GM13977 (cell line): ENCODE measurements at places on chromosomes 12 and 14.
A peak's percentile ranks its signal among the peaks of the same experiment; 100 is the strongest.

- DNase-seq = no peak
Observed at GRCh38 chr12:66331016-66331415, 28.7 kb downstream of the HELB start.

GRCh38 chr12:131982041-131982440, 32.3 kb downstream of the EP400 start:
- no peak for DNase-seq

- DNase-seq = no peak
Observed at GRCh38 chr12:31970199-31970598, 11.0 kb downstream of the RESF1 start.

DNA sequence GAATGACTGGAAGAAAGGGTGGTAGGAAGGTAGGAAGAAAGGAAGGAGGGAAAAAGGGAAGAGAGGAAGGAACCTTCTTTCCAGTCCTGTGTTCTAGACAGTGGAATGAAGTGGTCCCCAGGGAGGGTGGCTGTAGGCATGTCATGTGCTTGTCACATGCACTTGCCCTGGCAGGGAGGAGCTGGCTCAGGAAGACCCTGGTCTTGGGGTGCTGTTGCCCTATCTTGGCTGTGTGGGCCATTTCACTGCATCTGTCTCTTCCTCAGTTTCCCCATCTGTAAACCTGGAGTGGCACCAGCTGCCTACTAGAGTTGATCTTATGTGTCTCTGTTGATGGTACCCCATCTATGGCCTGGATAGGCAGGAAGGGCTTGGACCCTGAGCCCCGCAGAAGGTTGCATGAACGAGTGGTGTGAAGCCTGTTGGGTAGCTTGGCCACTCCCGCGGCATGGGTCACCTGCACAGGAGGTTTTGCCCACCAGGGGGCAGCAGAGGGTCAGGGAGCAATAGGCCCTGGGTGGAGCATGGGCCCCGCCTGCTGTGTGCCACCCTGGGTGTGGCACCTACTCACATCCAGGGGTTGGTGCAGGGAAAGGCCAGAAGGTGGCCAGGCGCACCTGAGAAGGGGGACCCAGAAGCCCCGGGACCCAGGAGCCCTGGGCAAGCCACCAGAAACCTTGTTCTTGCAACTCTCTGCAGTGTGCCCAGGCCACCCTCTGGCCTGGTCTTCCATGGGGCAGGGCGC, 25.1 kb downstream of the MEG3 start:
- DNase-seq = peak; percentile 70

- DNase-seq = no peak
Observed at GRCh38 chr12:48311313-48311712, 39.4 kb downstream of the ZNF641 start.

GRCh38 chr12:80469681-80470080, 25.6 kb downstream of the PTPRQ start:
- no peak for DNase-seq

DNA sequence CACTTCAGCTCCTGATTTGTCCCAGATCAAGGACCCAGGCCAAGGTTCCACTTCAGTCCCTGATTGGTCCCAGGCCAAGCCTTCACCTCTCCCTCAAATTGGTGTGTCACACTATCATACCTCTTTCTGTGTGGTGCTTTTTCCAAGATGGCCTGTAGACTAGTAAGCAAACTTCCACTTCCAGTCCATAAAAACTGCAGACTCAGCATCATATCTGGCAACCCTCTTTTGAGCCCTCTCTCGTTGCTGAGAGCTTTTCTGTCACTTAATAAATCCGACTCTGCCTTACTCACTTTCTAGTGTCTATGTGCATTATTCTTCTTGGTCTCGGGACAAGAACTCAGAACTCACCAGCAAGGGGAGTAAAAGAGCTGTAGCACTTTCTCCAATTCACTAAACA, 1395.1 kb downstream of the LRFN5 start:
- no peak for DNase-seq

DNA sequence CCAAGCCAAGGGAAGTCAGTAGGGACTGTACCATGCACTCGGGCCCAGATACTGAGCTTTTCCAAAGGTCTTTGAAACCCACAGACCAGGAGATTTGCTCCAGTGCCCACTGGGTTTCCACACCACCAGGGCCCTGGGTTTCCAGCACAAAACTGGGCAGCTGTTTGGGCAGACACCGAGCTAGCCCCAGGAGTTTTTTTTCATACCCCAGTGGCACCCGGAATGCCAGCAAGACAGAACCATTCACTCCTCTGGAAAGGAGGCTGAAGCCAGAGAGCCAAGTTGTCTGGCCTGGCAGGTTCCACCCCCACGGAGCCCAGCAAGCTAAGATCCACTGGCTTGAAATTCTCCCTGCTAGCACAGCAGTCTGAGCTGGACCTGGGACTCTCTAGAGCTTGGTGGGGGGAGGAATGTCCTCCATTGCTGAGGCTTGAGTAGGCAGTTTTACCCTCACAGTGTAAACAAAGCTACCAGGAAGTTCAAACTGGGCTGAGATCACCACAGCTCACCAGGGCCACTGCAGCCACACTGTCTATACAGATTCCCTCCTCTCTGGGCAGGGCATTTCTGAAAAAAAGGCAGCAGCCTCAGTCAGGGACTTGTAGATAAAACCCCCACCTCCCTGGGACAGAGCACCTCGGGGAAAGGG, 793.7 kb downstream of the RPS29 start:
- DNase-seq = no peak

GRCh38 chr12:86634456-86635410, 378.5 kb upstream of the MGAT4C start:
- DNase-seq = no peak

DNA sequence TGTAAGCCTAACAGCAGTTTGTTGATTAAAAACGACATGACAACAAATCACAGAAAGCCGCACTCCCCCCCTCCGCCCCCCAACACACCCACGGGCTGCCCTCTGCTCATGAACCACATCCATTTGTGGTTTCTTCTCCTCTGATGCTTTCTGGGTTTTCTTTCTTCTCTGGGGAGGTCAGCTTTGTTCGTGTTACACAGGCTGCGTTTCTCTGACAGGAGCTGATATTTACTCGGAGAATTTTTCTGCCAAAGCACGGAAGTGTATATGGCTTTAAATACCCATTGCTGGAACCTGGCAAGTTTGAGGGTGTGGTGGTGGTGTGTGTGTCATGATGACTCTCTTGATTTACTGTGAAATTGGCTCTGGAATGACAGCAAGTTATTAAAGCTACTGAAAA, 883.7 kb upstream of the TMEM132C start:
- no peak for DNase-seq

DNA sequence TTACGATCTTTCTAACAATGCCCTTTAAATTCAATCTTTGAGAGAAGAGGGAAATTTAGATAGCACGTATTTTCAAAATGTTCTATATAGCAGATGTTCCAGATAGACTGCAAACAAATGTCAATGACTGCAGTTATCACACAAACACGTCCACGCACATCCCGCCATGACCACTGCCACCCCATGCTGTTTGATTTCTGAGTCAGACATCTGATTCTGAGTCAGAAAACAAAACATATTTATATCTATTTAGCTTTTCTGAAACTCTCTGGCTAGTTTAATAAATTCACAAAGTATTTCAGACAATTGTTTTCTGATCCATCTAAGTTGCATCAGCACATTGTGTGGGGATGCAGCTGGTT, 105.9 kb upstream of the BCAT1 start:
- no peak for DNase-seq

DNA sequence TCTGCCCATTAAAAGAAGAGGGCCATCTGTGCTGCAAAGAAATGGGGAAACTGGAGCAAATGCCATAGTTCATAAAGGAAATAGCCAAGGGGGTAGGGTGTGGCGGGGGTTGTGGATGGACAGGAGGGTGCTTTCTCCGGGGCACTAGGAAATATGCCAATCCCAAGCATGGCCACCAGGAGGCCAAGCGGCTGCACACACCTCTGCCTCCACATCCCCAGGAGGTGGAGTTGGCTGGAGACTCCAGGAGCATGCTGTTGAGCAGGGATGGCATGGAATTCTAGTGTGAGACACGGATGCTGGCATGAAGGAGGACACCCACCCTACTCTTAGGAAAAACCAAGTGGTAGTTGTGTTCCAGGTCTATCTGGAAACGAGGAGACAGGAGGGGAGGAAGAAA, 25.2 kb downstream of the NID2 start:
- DNase-seq = no peak

DNA sequence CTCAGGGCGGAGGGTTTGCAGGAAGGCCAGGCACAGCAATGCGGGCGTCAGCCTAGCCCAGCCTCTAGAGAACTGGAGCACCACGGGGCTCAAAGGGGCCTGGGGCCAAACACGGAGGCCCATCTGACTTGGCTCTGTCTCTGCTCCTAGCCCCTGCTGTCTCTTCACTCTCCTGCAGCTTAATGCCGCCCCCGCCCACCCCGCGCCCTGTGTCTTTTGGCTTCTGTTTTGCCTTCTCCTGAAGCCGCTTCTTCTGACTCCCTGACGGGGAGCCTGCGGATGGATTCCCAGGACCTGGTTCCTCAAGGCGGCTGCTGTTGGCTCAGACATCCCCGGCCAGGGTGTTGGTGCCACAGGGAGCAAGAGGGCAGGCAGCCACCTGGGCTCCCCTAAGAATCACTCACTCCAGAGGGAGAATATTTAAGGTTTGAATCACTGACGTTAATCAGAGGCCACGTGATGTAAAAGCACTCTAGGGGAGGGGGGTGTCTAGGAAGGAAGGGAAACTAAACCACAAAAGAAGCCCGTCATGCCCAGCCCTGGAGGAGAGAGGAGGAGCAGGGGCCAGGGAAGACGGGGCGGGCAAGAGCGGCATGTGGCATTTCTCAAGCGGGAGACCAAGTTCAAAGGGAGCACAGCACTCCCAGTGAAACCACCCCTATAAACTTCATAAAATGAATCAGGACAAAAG, 36.9 kb upstream of the PRMT8 start:
- DNase-seq = no peak

- no peak for DNase-seq
Observed at GRCh38 chr14:67010602-67011001, 178.6 kb upstream of the GARIN2 start.

DNA sequence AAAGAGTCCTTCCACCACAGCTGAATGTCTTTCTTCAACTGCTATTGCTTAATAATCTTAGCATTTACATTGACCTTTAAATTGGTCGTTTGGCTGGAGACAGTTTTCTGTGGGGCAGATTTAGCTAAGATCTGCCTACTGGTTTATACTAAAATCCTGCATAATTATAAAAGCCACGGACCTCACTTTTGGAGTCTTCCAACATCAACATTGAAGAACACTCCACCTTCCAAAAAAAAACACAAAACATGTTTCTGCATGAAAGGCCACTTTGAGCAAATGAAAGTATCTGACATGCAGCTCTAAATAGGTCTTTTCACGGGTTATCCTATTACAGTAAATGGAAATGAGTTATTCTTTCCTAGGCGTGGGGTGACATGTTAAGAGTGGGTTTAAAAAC, 57.0 kb upstream of the KRR1 start:
- no peak for DNase-seq
